ENCODE measurements at places on chromosomes 5 and 9. TPM values are rescaled to one million over a fixed set of nuclear protein-coding genes. Genes with fewer than 3 reads are reported as not detected.

CPLANE1 gene
- 7.8 TPM for total RNA-seq

SLC36A3 gene
- total RNA-seq: not detected

LCN1 gene
- not detected for total RNA-seq

ADGRD2 gene
- total RNA-seq: not detected

C9orf57 gene
- not detected for total RNA-seq

PDZD2 gene
- total RNA-seq: 0.16 TPM

PCDHGA5 gene
- 1.3 TPM for total RNA-seq

PCDHGA11 gene
- 13.7 TPM for total RNA-seq

DMGDH gene
- total RNA-seq: 1.2 TPM

Data from epithelial cell of alveolus of lung (primary cell).